Activated naive CD4-positive, alpha-beta T cell treated with anti-CD3 and anti-CD28 coated beads, Interleukin-2, amount 50 U/mL, for 16 hours (primary cell): ENCODE measurements at places on chromosomes 2 and 18.

DNA sequence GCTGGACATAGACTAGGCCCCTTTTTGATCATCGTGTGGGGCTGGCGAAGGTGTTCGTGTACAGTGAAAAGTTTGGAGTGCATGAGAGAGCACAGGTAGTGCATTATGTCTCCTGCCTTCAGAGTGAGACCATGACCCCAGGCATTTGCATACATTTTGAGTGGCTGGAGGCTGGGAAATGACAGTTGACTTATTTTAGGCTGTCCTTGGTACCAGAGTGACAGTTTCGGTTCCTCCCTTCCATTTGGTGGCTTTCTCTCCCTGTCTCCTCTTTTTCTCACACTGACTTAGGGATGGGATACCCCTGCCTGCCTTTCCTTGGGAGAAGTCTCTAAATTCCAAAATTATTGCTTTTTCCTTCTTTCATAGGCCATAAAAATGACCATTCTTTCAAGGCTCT is 20.1 kb downstream of the SERPINB12 start:
- DNase-seq: no peak

DNA sequence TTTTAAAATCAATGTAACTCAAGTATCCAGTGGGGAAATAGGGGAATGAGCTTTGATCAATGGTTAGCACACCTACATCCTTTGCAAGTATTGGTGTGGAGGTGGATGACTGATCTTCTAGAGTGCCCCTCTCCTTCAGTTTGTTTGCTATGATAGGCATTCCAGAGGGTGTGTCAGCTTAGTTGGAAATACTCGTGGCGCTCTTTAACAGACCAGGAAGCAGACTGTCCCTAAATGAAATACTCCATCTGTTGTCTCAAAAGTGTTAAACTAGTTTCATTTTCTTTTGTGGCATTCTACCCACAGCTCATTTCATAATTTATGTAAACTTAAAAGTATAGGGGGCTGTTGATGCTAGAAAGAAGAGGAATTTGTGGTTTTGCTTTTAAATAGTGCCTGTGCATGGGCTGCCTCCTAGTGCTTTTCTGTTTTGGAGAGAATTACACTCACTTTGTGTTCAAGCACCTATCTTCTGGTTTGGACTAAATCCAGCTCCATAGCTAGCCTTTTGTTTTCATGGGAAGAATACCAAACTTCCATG is 66.2 kb downstream of the STAT1 start:
- no peak for DNase-seq

- DNase-seq: no peak
These were observed 32.9 kb downstream of the ACTR3 start for GRCh38 chr2:113922784-113923183.

DNA sequence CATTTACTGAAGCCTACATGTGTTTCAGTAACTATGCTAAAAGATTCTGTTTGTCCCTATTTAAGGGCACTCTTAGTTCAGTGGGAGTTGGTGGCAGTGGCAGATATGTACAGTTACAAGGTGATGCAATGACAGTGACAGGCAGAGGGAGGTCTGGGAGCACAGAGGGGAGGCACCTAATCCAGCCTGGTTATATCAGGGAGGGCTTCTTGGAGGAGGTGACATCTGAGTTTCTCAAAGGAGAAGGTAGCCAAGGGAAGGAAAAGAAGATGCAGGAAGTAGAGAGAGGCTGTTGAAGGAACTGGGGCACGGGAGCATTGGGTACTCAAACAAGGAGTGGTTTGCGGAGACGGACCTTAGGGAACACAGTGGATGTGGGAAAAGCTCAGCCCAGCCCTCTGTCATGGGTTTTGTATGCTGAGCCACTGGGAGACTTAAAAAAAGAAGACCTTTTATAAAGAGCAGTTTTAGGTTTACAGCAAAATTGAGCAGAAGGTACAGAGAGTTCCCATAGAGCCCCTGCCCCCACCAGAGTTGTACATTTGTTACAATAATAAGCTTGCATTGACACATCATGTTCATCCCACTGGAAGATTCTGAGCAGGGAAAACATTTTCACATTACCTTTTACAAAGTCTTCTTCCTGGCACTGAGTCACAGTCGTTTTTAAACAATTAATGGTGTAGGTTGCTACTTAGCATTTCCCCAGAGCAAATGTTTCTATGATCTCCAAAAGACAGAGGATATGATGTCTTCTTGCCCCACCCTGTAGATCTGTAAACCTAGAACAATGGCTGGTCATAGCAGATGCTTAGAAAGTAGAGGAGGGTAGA is 83.0 kb upstream of the TAF1B start:
- no peak for DNase-seq
